NCI-H345 (cell line): ENCODE measurements at places on chromosomes 6 and 20.

DNA sequence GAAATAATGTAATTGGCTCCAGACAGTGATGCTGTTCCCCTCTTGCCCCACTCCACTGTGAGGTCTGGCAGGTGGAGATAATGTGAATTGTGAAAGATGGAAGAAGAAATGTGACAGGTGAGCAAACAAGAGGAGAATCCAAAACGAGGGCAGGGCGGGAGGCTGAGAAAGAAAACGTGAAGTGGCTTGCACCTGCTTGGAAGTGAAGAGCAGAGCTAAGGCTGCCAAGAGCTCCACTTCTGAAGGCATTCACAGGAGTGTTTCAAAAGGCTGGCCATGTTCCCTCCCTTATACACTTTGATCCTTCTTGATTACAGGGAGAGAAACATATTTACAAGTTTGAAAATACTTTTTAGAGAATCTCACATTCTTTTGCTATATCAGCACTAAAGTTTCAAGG is 359.4 kb downstream of the EPHA7 start:
- peak; percentile 81 for DNase-seq

GRCh38 chr6:145886228-145886956 is 71.8 kb upstream of the FBXO30 start:
- DNase-seq, result no peak

DNA sequence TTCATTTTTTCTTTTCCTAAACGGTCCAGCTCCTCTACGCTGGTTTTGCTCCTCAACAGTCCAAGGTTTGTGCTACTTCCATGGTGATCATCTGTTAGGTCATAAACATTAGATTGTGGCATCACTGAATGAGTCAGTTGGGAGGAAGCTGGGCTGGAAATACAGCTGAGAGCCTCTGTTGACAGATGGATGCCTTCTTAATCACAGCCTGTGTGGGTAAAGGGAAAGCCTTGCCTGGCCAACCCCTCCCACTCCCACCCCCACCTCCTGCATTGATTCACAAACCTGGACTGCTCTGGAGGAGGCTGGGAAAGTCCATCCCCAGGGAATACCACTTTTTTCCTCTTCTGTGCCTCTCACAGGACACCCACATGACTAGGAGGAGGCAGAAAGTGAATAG is 180.6 kb upstream of the CCN2 start:
- DNase-seq, result no peak

DNA sequence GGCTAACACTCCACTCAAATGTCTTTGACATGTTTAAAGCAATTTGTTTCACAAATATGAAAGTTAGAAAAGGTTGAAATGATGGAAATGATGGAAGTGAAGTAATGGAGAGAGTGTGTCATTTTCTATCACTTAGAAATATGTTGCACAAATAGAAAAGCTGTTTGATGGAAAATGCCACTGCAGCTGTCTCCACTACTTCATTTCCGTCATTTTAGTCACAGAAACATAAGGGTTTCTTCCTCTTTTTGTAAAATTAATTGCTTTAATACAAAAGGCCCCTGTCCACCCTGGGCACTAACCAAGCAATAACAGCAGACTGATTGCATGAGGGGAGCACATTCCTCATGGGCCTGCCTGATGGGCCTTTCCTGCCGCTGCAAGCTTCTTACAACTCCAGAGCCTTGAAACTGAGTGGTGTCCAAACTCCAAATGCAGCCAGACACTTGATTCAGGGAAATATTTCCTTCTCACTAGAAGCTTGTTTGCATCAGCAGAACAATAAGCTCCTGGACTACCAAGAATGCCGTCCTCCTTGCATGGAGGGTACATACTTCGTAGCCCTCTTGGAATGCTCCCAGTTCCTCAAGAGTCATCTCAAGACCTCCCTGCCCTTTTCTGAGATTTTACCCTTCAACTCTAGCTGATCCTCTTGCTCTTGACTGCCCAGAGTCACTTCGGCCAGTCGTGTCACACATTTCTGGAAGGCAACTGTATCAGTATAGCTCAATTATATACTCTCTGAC is 36.1 kb downstream of the F13A1 start:
- DNase-seq, result no peak

DNA sequence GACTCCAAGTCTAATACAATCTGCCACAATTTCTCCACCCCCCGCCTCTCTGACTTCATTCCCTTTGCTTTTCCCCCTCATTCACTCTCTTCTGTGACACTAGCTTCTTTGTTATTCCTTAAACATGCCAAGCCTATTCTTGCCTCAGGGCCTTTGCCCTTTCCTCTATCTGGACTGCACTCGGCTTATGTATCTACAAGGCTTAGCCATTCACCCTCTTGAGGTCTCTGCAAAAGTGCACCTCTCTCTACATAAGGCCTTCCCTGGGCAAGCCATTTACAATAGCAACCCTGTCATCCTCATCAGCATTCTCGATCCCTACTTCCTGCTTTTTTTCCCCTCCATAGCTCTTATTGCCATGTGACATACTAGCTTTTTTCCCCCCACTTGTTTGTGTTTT is 168.9 kb downstream of the PDSS2 start:
- DNase-seq, result no peak

GRCh38 chr6:123962508-123962907 is 158.8 kb downstream of the NKAIN2 start:
- DNase-seq, result peak; percentile 95

- no peak for DNase-seq
Measured at GRCh38 chr20:6784210-6784631, 16.7 kb downstream of the BMP2 start.

GRCh38 chr6:81834141-81834681 is 81.7 kb upstream of the TENT5A start:
- DNase-seq, result no peak

DNA sequence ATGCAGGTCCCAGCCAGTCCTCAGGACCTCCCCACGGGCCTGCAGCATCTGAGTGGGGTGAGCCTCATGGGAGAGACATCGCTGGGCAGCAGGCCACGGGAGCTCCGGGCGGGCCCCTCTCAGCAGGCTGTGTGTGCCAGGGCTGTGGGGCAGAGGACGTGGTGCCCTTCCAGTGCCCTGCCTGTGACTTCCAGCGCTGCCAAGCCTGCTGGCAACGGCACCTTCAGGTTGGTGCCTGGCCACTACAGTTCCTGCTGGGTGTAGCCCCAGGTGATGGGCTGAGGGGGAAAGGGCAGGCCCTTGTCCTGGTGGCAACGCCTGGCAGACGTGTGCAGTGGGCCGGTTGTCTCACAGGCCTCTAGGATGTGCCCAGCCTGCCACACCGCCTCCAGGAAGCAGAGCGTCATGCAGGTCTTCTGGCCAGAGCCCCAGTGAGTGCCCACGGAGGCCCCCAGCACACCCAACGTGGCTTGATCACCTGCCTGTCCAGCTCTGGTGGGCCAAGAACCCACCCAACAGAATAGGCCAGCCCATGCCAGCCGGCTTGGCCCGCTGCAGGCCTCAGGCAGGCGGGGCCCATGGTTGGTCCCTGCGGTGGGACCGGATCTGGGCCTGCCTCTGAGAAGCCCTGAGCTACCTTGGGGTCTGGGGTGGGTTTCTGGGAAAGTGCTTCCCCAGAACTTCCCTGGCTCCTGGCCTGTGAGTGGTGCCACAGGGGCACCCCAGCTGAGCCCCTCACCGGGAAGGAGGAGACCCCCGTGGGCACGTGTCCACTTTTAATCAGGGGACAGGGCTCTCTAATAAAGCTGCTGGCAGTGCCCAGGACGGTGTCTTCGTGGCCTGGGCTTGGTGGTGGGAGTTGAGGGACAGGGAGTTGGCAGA is 787 bp upstream of the TNFRSF6B start:
- DNase-seq, result no peak

GRCh38 chr6:34005901-34006531 is 139.9 kb downstream of the GRM4 start:
- peak; percentile 23 for DNase-seq

GRCh38 chr6:101296169-101296960 is 97.1 kb upstream of the GRIK2 start:
- no peak for DNase-seq

- no peak for DNase-seq
Measured at GRCh38 chr6:15206887-15207286, 39.0 kb upstream of the JARID2 start.

DNA sequence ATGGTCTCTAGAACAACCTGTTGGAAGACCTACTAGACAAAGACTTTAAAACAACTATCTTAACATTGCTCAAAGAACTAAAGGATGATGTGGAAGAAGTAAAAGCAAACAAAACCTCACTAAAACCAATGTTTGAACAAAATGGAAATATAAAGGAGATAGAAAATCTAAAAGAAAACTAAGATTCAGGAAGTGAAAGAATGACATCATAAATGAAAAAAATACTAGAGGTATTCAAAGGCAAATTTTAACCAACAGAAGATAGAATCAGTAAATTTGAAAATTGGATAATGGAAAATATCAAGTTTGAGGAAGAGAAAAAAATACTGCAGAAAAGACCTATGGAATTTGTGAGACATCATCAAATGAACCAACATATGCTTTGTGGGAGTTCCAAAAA is 914.1 kb upstream of the GJE1 start:
- DNase-seq, result no peak

DNA sequence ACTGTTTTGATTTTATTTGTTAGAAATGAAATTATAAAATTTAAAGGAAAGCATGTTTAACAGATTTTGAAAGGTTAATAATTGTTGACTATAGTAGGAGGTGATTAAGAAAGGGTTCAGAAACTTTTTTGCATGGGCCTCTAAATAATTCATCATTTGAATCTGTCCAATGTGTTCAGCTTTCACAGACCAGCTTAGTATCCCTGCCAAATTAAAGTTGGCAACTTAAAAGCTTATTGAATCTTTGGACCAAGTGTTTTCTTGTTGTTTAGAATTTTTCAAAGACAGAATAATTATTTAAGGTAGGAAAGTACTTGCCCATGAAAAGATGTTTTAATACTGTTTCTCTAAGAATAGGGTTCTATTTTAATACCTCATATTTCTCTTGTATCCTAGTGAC is 466.0 kb downstream of the GJA1 start:
- DNase-seq, result no peak

- DNase-seq, result no peak
Measured at GRCh38 chr20:10771435-10772140, 97.8 kb upstream of the JAG1 start.

- no peak for DNase-seq
Measured at GRCh38 chr6:158058171-158058651, 76.5 kb downstream of the SYNJ2 start.

DNA sequence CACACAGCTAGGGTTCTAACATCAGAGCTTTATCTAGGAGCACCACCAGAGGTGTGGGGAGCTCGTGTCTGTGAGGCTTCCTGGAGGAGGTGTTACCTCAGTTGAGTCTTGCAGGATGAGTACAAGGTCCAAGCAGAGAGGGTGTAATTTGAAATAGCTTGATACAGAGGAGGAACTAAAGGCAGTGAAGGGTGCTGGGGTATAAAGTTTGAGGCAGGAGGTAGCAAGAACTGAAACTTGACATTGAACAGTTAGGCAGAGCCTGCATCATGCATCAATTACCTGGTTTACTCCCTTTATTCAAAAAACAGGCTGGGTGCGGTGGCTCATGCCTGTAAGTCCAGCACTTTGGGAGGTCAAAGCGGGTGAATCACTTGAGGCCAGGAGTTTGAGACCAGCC is 241.2 kb downstream of the UST start:
- no peak for DNase-seq

- no peak for DNase-seq
Measured at GRCh38 chr6:4923081-4923480, 80.8 kb downstream of the RPP40 start.

DNA sequence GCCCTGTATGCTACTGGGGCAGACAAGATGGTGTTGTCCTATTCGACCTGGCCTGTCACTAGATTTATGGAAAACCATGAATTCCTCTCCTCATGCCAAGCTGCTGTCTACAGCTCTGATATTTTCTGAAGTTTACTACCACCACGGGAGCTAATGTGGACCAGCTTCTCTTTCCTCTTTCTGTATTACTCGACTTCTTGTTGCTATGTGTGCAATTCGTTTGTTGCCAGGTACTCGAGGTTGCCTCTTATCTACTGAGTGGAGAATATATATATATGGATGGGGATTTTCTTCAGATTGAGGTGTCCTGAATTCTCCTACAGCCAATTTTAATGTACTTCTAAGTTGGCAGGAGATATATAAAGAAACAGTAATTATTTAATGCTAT is 34.7 kb downstream of the MAN1A1 start:
- DNase-seq, result no peak

- no peak for DNase-seq
Measured at GRCh38 chr6:139931747-139932146, 557.3 kb upstream of the CITED2 start.

- DNase-seq, result peak; percentile 10
Measured at GRCh38 chr20:46323557-46323956, 15.3 kb upstream of the CDH22 start.

DNA sequence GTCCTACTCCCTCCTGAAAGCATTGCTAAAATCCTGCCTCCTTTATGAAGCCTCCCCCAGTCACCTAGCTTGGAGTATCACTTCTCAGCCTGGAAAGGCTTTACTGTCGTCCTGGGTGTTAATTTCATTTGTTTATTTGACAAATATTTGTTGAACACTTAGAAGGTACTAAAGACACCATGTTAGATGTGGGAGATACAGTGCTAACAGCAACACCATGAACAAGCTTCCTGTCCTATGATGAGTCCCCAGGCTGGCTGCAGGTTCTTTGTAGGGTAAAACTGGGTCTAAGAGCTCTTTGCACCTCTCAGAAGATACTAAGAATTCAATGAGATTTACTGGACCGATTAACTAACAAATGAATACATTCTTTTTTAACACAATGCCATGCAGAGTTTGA is 109.2 kb upstream of the TMEM170B start:
- no peak for DNase-seq

- peak; percentile 73 for DNase-seq
Measured at GRCh38 chr6:25623879-25624278, 28.1 kb upstream of the SCGN start.

DNA sequence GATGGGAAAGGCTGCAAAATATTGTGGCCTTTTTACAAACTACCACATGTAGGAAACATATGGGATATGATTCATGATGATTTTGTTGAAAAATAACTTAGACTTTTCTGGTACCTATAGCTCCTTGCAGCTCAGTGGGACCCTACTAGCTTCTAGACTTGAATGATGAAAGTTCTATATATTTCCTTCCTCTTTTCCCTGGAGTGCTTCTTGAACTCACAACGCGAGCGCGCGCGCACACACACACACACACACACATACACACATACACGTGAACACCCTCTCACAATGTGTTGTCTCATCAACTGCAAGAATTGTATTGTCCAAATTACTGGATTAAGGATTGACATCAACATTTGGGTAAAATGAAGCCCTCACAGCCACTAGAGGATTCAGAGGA is 61.9 kb downstream of the TOX2 start:
- no peak for DNase-seq

GRCh38 chr20:57678340-57678739 is 31.5 kb downstream of the PMEPA1 start:
- DNase-seq, result no peak

DNA sequence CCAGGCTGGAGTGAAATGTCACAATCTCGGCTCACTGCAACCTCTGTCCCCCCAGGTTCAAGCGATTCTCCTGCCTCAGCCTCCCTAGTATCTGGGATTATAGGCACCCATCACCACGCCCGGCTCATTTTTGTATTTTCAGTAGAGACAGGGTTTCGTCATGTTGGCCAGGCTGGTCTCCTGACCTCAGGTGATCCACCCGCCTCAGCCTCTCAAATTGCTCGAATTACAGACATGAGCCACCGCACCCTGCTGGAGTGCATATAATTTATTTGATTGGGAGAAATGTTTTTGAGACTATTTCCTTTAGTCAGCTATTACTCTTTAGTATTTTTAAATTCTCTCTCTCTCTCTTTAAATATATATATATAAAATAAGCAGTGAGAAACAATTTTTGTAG is 29.8 kb downstream of the FAM83B start:
- no peak for DNase-seq

GRCh38 chr20:10652185-10652584 is 21.6 kb downstream of the JAG1 start:
- no peak for DNase-seq
